Stimulated activated CD8-positive, alpha-beta memory T cell treated with anti-CD3 and anti-CD28 coated beads, Interleukin-4, amount 100 ng/mL, for 1 hour (primary cell): ENCODE measurements at places on chromosomes 2 and 18.

- DNase-seq, result no peak
Observed at GRCh38 chr2:204611017-204611631, 65.8 kb downstream of the PARD3B start.

GRCh38 chr18:33711514-33711913 lies 133.5 kb downstream of the ASXL3 start:
- DNase-seq, result no peak

GRCh38 chr18:77547757-77548156 lies 298.1 kb downstream of the GALR1 start:
- no peak for DNase-seq

GRCh38 chr18:57054891-57055290 lies 92.0 kb upstream of the BOD1L2 start:
- no peak for DNase-seq

DNA sequence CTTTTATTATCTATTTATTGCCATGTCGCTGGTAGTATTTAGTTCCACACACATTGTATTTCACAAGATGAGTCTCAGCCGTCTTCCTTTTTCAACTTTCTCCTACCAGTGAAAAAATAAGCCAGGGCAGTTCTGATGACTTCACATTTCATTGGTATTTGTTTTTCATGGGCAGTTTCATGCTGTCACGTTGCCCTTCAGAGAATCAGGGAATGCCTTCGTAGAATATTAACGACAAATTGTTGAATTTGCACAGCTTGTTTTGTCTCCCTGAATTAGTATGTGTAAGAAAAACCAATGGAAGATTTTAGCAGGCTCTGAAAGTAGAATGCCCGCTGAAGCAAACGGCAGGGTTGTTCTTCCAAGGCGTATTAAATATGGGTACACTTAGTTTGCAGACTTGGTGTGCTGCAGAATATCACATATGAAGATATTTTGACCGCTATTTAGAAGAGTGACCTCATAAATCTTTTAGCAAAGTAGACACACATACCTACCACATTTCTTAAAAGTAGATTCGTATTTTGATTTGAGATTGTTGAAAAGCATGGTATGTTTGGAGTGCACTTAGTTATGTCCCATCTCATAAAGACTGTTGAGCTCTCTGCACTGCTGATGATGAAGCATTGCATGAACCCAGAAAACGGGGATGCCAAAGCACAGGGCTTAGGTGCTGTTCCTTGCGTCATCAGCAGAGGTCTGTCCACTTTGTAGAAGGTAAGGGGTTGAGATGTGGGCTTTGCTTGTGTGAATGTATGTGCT lies 2.9 kb downstream of the NEDD4L start:
- no peak for DNase-seq

DNA sequence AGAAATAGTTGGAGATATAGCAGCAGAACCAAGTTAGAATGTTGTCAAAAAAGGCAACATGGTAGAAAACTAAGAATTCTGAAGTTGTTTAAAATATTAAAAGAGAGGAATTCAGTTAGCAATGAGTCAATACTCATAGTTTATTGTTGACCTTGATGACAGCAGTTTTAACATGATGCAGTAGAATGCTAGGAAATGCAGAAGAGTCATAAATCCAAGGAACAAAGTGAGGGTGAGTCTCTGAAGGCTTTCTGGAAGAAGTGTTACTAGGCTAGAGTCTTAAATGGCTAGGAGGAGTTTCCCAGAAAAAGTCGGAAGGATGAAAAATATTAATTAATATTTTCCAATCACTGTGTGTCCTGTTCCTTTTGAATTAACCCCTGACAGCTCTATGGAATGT lies 807.3 kb downstream of the TSN start:
- DNase-seq, result no peak

- no peak for DNase-seq
Observed at GRCh38 chr18:79635427-79635726, 44.2 kb upstream of the CTDP1 start.

- DNase-seq, result no peak
Observed at GRCh38 chr18:64488698-64489097, 339.8 kb upstream of the LINC00305 start.

GRCh38 chr2:7031547-7032245 lies 114.5 kb downstream of the RNF144A start:
- no peak for DNase-seq

DNA sequence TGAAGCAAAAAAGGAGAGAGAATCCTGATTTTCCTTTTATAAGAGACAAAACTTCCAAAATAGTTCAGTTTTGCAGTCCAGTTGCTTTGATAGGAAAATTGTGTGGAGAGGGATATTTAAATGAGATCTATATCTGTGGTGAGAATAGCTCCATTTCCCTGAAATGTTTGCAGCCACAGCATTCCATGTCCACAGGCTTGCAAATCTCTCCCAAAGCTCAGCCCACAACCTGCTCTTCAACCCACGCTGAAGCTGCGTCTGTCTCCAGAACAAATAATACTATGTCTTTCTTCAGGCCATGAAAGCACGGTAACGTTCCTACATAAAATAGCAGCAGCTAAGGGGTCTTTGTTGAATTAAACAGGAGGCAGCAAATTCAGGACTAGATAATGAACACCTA lies 31.8 kb downstream of the TMEM17 start:
- no peak for DNase-seq

DNA sequence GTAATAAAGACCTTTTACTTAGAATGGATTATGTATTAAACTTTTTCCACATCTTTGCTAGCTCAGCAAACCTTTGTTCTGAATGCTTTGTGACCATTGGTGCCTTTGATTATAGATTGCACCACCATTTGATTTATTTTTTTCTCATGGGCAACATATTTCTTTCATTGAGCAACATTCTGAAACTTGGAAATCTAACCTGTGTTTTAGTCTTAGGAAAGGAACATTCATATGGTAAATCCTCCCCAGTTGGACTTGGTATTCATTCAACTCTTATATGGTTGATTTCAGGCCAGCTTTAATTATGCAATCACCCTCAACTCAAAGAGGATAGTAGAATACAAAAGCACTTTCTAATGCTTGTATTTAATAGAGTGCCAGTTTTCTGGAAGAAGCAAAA lies 1077.9 kb upstream of the ZEB2 start:
- DNase-seq, result no peak

- no peak for DNase-seq
Observed at GRCh38 chr18:12296457-12296856, 11.6 kb upstream of the TUBB6 start.

GRCh38 chr2:149768320-149768799 lies 180.8 kb upstream of the MMADHC start:
- DNase-seq, result no peak

- no peak for DNase-seq
Observed at GRCh38 chr18:49168281-49168985, 217.7 kb upstream of the SMAD7 start.

DNA sequence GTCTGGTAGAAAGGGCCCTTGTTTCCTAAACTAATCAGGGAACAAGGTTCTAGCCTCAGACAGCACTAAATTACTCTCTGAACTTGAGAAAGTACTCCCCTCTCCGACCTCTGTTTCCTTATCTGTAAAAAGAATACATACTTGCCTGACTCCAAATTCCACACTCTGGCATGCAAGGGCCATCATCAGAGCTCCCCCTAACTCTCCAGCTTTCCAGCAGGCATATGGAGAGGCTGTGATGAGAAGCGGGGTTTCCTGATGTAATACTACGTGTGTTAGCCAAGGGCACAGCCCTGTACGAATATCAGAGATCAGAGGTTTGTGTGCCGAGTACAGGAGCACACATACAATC lies 1.8 kb upstream of the EVA1A start:
- no peak for DNase-seq

GRCh38 chr18:46480226-46480625 lies 176.8 kb downstream of the LOXHD1 start:
- no peak for DNase-seq

GRCh38 chr18:41642756-41643155 lies 312.3 kb upstream of the PIK3C3 start:
- no peak for DNase-seq

GRCh38 chr2:20615068-20615465 lies 35.8 kb downstream of the HS1BP3 start:
- no peak for DNase-seq

- DNase-seq, result no peak
Observed at GRCh38 chr18:12911025-12911928, 27.2 kb upstream of the PTPN2 start.

- no peak for DNase-seq
Observed at GRCh38 chr2:37602040-37602439, 69.4 kb downstream of the CDC42EP3 start.

GRCh38 chr2:25545899-25546298 lies 127.5 kb downstream of the DTNB start:
- DNase-seq, result no peak

DNA sequence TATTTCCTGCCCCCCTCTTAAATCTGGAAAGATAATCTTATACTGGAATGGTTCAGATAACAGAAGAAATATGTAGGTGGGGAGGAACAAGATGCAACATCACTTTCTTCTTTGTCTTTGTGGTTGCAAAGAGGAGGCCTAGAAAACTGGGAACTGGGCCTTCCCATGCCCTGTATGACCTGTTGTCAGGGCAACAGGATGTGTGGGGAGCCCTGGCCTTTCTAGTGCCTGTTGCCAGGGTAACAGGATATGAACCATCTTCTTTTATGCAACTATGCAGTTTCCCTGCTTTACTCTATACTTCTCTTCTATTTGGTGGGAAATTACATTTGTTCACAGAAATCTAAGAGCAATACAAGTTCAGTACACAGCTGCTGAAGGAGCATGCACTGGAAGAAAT lies 79.8 kb upstream of the PDE1A start:
- DNase-seq, result no peak

- no peak for DNase-seq
Observed at GRCh38 chr2:181178823-181179412, 198.5 kb downstream of the UBE2E3 start.
